ENCODE measurements at places on chromosomes 6 and 20. TPM values are rescaled to one million over a fixed set of nuclear protein-coding genes. Genes with fewer than 3 reads are reported as not detected.
A peak's percentile ranks its signal among the peaks of the same experiment; 100 is the strongest.

NR2E1 gene
- not detected for total RNA-seq

SLC22A16 gene
- not detected for total RNA-seq

HDGFL1 gene
- not detected for total RNA-seq

NEU1 gene
- 35.8 TPM for total RNA-seq

GRCh38 chr6:12324748-12325147, 34.6 kb downstream of the EDN1 start:
- no peak for DNase-seq

DNA sequence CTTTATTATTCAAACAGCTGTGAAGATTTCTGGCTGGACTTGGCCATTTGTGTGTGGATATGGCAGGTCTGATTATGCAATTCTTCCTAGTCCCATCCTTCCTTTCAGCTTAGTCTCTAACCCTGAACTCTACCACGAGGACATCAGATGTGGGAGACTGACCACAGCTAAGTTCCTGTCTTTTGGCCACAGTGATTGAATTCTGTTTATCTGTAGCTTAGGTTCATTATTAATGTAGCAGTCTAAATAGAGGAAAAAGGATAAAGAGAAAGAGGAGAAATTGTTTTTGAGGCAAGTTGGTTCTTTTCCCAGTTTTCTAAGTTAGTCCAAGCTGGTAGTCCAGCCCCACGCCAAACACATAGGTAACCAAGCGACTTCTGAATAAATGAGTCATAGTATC, 598.9 kb downstream of the RFPL4B start:
- DNase-seq: peak; percentile 78

GRCh38 chr6:37099442-37099841, 70.5 kb upstream of the PIM1 start:
- no peak for DNase-seq

DNA sequence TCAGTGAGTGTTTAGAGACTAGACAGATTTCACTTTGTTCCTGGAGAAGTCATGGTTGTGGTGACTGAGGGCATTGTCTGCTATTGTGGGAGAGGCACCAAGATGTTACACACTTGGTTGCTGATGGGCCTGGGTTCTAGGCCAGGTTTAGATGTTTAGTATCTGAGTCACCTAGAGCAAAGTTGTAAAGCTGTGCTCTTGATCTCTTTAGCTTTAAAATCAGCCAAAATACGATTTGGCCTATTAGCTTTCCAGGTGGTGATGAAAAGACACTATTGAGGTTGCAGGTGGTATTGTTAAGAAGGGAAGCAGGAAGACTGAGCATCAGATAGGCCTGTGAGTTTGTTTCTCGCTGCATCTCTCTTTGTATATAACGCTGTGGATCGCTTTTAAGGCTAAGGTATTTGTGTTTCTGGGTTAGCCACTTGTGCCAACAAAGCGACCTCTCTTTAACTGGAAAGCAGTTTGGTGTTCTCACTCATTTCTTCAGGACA, 48.6 kb downstream of the FOXO3 start:
- peak; percentile 92 for DNase-seq

All from fibroblast of the aortic adventitia (primary cell).